ENCODE measurements at places on chromosomes 3 and 15. TPM values are rescaled to one million over a fixed set of nuclear protein-coding genes. Genes with fewer than 3 reads are reported as not detected.

The ALDH1L1 gene
- total RNA-seq = not detected

The DUOXA2 gene
- not detected for total RNA-seq

The NR2E3 gene
- total RNA-seq = under 0.01 TPM

The PP2D1 gene
- total RNA-seq = not detected

The CRABP1 gene
- total RNA-seq = not detected

The KLHL40 gene
- total RNA-seq = not detected

The ZIC1 gene
- not detected for total RNA-seq

The IL5RA gene
- total RNA-seq = not detected

The DAPK2 gene
- total RNA-seq = 0.36 TPM

The BHLHE40 gene
- total RNA-seq = 22.8 TPM

The FETUB gene
- total RNA-seq = not detected

The PLA2G4B gene
- under 0.01 TPM for total RNA-seq

The EFHB gene
- total RNA-seq = under 0.01 TPM

The CCDC54 gene
- total RNA-seq = not detected

The LHFPL4 gene
- total RNA-seq = not detected

The SPESP1 gene
- total RNA-seq = 3.0 TPM

The AP2M1 gene
- total RNA-seq = 876 TPM

The MINAR1 gene
- total RNA-seq = 1.6 TPM

The GP5 gene
- under 0.01 TPM for total RNA-seq

The SENP5 gene
- 45.5 TPM for total RNA-seq

The PEX5L gene
- under 0.01 TPM for total RNA-seq

The GRM7 gene
- not detected for total RNA-seq

The CCR2 gene
- total RNA-seq = not detected

The XCR1 gene
- total RNA-seq = not detected

The MYD88 gene
- 9.3 TPM for total RNA-seq

The C3orf49 gene
- not detected for total RNA-seq

The GOLGA8G gene
- total RNA-seq = not detected

The CNTN4 gene
- total RNA-seq = under 0.01 TPM

The TMPRSS7 gene
- not detected for total RNA-seq

The SGO1 gene
- total RNA-seq = 8.1 TPM

The POPDC2 gene
- under 0.01 TPM for total RNA-seq

The HGD gene
- total RNA-seq = not detected

The OR5K2 gene
- total RNA-seq = not detected

The PTX3 gene
- total RNA-seq = 96.7 TPM

The GOLGA6L10 gene
- total RNA-seq = under 0.01 TPM

The TRIM42 gene
- not detected for total RNA-seq

The LNP1 gene
- total RNA-seq = 2.2 TPM

The C3orf22 gene
- not detected for total RNA-seq

The INSYN1 gene
- 0.18 TPM for total RNA-seq

The CPN2 gene
- not detected for total RNA-seq

The ARIH2 gene
- total RNA-seq = 73.0 TPM

The ADAMTS9 gene
- total RNA-seq = 1.1 TPM

The SLC28A1 gene
- not detected for total RNA-seq

The CTDSPL gene
- 33.3 TPM for total RNA-seq

The ITPKA gene
- total RNA-seq = 1.4 TPM

The ROBO2 gene
- total RNA-seq = 14.5 TPM

The RASGRP1 gene
- total RNA-seq = 1.9 TPM

The IMPG2 gene
- total RNA-seq = 0.18 TPM
